Motor neuron (in vitro differentiated cells): ENCODE measurements at places on chromosomes 13 and 19.
A peak's percentile ranks its signal among the peaks of the same experiment; 100 is the strongest.

DNA sequence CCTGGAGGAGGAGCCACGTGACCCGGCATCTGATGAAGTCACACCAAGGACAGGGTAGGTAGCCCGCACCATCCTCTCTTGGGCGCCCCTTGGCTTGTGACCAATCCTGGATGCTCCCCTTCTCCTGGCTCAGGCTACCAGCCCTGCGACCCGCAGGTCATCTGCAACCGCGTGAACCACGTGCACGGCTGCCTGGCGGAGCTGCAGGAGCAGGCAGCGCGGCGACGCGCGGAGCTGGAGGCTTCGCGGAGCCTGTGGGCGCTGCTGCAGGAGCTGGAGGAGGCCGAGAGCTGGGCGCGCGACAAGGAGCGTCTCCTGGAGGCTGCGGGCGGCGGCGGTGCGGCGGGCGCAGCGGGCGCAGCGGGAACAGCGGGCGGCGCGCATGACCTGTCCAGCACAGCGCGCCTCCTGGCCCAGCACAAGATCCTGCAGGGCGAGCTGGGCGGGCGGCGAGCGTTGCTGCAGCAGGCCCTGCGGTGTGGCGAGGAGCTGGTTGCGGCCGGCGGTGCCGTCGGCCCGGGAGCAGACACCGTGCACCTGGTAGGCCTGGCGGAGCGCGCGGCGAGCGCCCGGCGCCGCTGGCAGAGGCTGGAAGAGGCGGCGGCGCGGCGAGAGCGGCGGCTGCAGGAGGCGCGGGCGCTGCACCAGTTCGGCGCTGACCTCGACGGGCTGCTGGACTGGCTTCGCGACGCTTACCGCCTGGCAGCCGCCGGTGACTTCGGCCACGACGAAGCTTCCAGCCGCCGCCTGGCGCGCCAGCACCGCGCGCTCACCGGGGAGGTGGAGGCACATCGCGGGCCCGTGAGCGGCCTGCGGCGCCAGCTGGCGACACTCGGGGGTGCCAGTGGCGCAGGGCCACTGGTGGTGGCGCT is 45.9 kb downstream of the SPTBN4 start:
- ATAC-seq, result peak; percentile 83

DNA sequence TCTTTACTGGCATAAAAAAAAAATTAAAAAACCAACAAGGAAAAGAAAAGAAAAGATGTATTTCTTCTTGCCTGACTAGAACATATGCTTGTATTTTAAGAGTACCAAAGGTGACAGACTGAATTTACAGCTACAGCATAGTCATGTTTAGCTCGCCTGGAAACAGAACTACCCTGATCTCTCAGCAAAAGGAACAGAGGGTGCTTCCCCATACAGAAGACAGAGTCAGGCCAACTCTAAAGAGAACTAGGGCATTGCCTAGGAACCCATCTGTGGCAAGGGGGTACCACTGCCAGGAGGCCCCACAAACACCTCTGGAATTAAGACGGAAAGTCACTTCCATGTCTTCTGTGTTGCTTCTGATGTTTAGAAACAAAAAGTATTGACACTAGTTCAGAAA is 252.1 kb upstream of the STARD13 start:
- no peak for ATAC-seq

GRCh38 chr19:4512070-4512469 is 6.2 kb downstream of the PLIN4 start:
- no peak for ATAC-seq

GRCh38 chr13:36770741-36771140 is 48.3 kb upstream of the RFXAP start:
- no peak for ATAC-seq

- ATAC-seq, result no peak
Observed at GRCh38 chr13:21175656-21176214, 617 bp downstream of the SKA3 start.

- ATAC-seq, result peak; percentile 94
Observed at GRCh38 chr13:74528734-74529513, 394.7 kb upstream of the KLF12 start.

- peak; percentile 11 for ATAC-seq
Observed at GRCh38 chr19:45814851-45815480, at the start of gene RSPH6A. Gene RSPH6A, minus strand, starts transcription at chr19:45815308. Its CDS starts 132 bp downstream, at chr19:45815176.

DNA sequence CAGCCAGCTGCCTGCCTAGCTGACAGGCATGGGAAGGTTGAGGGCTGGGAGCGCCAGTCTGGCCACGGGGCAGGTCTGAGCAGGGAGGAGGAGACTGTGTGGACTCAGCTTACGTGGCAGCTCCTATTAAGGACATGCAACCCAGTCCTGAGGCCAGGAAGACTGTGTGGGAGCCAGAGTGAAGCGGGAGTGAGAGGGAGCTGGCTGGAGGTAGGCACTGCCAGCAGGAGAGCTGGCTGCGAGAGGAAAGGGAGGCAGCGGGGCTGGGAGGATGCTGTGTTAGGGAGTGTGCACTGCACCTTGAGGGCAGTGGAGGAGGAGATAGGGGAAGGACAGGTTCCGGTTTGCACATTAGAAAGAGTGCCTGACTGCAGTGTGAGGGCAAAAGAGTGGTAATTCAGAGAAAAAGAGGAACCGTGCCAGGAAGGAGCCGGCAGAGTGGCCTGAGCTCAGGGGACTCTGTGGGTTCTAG is 99.2 kb downstream of the SLC7A1 start:
- no peak for ATAC-seq

GRCh38 chr13:24854311-24854710 is 90.3 kb downstream of the RNF17 start:
- ATAC-seq, result no peak

DNA sequence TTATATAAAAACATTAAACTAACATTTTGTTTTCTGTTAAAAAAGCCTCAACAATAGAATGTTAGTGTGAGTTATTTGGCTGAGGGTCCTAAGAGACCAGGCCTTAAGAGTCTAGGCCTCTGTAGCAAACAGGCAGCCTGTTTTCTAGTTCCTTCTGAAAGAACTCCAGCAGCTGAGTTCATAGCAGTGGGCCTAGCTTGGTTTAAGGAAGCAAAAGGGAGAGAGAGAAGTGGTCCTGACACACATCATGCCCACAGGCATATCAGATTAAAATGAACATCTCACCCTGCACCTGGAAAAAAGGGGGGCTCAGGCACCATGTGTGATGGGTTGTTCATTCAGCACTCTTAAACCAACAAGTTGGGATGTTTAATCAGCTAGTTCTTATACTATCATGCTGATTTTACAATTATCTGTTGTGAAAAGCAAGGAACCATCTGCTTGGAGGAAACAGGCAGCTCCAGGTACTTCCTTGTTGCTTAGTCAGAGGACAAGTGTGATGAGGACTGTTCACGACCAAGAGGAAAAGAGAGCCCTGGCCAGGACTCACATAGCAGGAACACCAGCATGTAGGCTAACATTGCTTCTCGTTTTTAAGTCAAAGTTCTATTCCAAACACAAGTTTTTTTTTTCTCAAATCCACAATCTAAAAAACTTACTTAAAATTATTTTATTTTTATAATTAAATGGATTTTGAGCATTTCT is 81.3 kb upstream of the FRY start:
- ATAC-seq, result no peak

DNA sequence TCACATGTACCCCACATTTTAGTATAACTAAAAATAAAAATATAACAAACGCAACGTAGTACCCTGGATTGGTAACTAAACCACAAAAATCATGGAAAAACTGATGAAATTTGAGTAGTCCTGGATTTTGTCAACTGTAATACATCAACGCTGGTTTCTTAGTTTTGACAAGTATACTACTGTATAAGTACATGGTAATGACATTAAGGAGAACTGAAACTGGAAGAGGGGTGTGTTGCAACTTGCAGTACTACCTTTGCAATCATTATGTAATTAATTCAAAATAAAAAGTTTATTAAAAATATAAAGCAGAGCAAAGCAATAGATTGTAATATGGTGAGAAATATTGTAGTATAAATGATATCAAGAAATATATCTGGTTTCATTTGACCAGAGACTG is 1158.0 kb upstream of the SPRY2 start:
- no peak for ATAC-seq

- no peak for ATAC-seq
Observed at GRCh38 chr19:42560731-42561130, 32.5 kb upstream of the CEACAM1 start.

- ATAC-seq, result peak; percentile 42
Observed at GRCh38 chr13:20142023-20142926, 18.6 kb downstream of the GJA3 start.

DNA sequence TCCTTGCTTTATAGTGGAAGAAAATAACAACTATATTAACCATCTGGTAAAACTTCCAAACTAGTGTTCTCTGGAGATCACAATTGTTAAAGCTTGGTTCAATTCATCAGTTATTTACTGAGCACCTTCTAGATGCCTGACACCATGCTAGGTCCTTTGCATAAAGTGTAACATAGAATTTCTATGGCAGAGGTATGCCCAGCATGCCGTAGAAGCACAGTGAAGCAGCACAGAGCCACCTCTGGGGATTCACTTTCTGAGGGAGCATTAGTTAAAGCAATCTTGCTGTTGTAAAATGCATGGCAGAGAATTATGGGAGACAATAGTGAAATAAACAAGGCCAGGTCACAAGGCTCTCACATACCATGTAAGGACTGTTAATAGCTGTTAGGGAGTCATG is 75.2 kb downstream of the LRRC63 start:
- ATAC-seq, result no peak

DNA sequence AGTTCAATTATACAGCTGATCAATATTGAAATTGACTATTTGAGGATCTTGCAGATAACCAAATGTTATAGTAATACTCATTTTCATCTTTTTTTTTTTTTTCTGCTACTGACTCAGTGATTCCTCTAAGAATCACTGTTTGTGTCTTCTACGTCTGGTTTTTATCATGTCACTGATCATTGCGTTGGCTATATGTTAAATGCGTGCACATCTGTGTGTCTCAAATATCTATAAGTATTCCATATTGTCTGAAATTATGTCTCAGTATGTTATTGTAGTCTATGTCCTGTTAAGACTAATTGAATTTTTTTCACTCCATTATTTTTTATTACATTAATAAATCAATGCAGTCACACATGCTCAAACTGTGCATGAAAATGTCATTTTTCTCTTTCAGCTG is 200.5 kb downstream of the PCDH20 start:
- no peak for ATAC-seq
